ENCODE measurements at places on chromosomes 6 and 20. TPM values are rescaled to one million over a fixed set of nuclear protein-coding genes. Genes with fewer than 3 reads are reported as not detected.

Gene TNFRSF6B
- total RNA-seq: not detected

- no peak for DNase-seq
Observed at GRCh38 chr6:128696691-128697689, 176.6 kb upstream of the PTPRK start.

Gene GJA1
- not detected for total RNA-seq

- DNase-seq: no peak
Observed at GRCh38 chr6:136037876-136038460, 186.5 kb downstream of the PDE7B start.

Gene PCK1
- total RNA-seq: 13.0 TPM

DNA sequence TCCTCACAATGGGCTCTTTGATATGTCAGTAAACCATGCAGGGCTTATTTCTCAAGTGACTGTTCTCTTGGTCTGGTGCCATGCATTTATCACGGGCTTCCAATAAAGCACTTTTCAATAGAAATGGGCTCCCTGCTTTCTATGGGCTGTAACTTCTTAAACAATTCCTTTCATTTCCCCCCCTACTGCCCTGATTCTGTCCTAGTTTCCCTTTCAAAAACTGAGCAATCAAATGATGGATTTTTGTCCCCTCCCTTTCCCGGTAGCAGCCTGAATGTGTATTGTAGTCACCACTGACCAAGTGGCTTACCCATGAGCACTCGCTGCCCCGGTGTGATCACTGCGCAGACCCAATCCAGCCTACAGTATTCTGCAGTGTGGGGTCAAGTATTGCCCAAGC lies 13.9 kb downstream of the RPS10 start:
- DNase-seq: no peak

Gene PLTP
- 12.7 TPM for total RNA-seq

Gene GSTA1
- not detected for total RNA-seq

Gene LAMP5
- not detected for total RNA-seq

DNA sequence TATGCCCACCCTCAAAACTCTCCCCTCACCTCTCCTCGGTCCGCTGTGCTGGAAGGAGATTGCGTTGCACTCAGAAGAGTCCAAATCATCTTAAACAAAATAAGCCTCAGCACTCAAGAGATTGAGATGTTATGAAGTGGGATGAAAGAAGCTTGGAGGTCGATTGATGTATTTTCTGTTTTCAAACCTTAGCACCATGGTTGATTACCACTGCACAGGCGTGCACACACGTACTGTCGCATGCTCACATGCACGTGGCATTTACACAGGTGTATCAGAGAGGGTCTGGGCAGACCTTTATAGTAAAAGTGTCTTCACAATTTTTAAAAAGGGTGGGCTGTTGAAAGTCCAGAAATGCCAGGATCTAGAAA lies 612 bp upstream of the AGPAT4 start:
- DNase-seq: no peak

Gene HNF4A
- total RNA-seq: not detected

- no peak for DNase-seq
Observed at GRCh38 chr6:154732538-154733182, 556 bp upstream of the SCAF8 start.

Gene SLC22A7
- not detected for total RNA-seq

DNA sequence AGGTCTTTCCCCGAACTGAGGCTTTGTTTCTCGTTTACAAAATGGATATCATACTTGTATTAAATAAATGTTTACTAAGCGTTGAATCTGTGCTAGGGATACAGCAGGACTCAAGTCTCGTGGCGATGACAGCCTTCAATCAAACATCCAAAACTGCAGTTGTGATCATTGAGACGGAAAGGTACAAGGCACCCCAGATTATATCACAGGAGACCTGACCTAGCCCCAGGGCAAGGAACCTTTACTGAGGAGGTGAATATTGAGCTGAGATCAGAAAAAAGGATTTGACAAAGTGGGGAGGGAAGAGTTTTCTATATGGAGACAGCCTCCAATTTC lies 476 bp downstream of the AAR2 start:
- no peak for DNase-seq

- no peak for DNase-seq
Observed at GRCh38 chr6:145647602-145648001, 87.7 kb downstream of the EPM2A start.

Gene CALHM4
- not detected for total RNA-seq

Gene MUCL3
- not detected for total RNA-seq

DNA sequence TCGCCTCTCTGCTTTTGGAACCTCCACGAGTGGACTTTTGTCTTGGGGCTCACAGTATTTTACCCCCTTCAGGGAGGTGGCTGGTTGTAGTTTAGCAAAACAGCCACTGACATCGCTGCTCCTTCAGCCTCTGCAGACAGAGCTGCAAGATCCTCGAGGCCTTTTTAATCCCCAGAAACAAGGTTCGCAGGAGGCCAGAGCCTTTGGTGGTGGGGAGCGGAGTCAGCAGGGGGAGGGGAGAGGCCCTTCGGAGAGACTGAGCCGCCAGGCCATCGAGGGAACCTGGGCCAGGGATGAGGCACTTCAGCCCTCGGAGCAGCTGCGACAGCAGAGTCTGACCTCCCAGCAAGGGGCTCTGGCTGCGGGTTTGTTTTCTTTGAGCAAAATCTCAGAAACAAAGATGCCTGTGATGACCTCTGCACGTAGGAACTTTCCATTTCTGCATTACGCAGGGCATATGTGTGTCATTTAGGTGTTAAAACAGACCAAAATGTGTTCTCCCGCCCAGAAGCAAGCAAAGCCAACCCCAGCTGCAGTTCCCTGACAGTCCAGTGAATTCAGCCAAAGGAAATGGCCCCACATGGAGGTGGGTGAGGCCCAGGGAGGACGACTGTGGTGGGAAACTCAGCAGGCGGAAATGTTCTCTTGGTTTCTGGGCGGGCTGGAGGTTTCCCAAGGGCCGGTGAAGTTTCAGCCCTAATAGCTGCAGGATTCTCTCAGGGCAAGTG lies 171.2 kb upstream of the SULF2 start:
- no peak for DNase-seq

All from OCI-LY7 (cell line).